ENCODE measurements at places on chromosomes 7 and 10.

DNA sequence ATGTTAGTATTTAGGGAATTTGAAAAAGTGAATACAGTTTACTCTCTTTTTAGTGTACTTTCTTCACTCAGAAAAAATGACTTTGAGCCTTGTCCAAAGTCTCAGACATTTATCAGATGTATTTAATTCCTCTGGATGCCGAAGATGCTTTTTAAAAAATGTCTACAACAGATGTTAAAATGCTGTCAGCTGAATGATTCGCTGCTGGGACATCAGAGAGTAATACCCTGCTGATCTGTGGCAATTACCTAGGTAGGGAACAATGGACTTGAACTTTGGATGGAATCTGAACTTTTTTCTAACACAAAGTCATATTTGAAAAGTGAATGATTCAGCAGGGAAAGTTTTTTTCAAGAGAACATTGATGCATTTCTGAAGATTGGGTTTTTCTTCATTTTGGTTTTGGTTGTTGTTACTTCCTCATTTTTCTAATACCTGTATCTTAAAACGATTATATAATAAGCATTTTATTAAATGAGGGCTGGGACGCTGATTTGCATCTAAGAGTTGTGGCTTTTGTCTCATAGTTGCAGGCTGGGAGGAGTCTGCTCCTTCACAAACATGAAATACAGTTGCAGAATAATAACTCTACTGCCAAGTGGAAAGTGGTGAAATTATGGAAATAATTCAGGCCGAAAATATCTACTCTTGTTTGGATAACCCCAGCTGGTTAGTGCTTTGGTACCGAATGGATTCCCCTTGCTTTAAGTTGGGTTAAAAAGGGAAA is 98.0 kb downstream of the SPAG6 start:
- DNase-seq, result no peak

GRCh38 chr10:47452495-47453140 is 31.3 kb downstream of the ANXA8 start:
- no peak for DNase-seq

- peak; percentile 16 for DNase-seq
Observed at GRCh38 chr7:114889646-114890285, 32.1 kb upstream of the MDFIC start.

DNA sequence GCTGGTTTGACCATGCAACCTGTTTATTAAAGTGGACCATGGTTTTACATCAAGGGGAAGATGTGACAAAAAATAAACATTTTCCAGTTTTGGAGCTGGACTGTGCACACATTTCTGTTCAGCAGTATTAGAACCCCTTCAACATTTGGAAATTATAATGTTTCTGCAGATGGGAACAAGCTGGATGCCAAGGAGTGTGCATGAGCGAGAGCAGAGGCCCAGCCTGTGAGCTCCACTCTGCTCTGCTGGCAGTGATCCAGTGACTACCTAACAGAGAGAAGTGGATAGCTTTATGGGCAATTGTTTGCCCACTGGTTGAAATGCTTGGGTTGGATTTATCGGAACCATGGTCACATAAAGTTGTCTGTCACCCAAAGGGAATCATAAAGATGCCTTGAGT is 456.7 kb downstream of the NRG3 start:
- DNase-seq, result no peak

- no peak for DNase-seq
Observed at GRCh38 chr7:69736126-69736810, 138.0 kb downstream of the AUTS2 start.

- no peak for DNase-seq
Observed at GRCh38 chr10:123639131-123639530, 27.0 kb upstream of the GPR26 start.

DNA sequence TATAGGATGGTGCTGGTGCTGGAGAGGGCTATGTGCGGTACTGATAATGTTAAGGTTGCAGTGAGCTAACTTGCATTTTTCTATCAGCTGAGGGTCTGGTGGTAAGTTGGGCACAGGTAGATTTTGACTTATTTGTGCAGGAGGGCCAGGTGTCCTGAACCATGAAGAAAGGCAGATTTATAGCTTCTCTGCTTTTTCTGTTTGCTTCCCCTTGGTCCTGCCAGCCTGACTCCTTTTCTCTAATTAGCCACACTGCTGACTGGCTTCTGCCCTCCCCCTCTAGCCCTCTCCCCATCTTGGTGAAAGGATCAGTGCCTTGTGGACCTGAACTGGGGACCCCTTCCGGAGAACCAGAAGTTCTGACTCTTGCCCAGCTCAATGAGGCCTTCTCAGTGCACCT is 40.8 kb upstream of the STEAP4 start:
- DNase-seq, result no peak

GRCh38 chr10:10326116-10326515 is 691.6 kb upstream of the CELF2 start:
- no peak for DNase-seq

- no peak for DNase-seq
Observed at GRCh38 chr7:102073931-102074880, 212.5 kb upstream of the SH2B2 start.

DNA sequence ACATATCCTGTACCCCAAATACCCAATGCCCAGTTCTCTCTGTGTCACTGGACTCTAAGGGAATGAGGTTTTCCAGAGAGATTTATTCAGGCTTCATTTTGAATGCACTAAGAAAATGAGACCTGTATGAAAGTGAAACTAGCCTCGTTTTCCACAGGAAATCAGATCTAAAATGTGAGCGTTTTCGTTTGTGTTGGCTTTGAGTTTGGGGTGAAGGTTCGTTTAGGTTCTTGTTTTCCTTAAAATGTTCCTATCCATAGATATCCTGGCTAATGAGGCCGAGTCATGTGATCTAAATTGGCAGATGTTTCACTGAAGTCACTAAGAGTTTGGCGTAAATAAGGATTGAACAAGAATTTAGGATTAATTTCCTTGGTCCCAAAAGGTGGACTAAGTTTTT is 90.9 kb upstream of the BMPER start:
- no peak for DNase-seq

- no peak for DNase-seq
Observed at GRCh38 chr10:111739125-111739873, 444.3 kb downstream of the GPAM start.

DNA sequence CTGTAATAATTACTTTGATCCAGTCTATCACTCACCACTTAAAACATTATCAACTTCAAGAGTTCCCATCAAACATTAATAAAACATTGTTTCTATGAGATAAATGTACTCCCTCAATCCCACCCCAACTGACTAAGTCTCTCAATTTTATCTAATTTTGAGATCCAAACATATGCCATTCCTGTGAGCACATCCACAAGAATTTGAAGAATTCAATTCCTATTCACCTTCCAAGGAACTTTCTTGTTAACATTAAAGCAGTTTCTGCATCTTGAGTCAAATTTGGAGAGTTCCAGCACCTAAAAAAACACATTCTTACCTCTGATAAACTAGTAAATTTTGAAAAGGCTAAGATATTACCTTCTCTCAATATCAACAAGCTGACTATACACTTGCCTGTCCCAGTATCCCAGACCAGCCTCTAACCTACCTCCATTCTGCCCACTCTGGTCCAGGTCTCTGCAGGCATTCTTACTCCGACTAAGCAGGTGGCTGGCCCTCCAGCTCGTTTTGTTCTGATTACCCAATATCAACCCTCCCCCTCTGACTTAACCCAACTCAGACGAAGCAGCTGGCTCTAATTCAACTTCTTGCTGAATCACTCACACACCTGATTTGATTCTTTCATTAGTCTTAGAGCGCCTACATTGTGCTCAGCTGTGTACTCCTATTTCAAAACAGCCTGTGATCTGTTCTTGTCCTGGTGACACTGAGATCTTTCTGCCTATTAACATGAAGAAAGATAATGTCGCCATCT is 275.2 kb downstream of the IPMK start:
- no peak for DNase-seq

- no peak for DNase-seq
Observed at GRCh38 chr10:33178026-33178755, 156.3 kb downstream of the NRP1 start.

DNA sequence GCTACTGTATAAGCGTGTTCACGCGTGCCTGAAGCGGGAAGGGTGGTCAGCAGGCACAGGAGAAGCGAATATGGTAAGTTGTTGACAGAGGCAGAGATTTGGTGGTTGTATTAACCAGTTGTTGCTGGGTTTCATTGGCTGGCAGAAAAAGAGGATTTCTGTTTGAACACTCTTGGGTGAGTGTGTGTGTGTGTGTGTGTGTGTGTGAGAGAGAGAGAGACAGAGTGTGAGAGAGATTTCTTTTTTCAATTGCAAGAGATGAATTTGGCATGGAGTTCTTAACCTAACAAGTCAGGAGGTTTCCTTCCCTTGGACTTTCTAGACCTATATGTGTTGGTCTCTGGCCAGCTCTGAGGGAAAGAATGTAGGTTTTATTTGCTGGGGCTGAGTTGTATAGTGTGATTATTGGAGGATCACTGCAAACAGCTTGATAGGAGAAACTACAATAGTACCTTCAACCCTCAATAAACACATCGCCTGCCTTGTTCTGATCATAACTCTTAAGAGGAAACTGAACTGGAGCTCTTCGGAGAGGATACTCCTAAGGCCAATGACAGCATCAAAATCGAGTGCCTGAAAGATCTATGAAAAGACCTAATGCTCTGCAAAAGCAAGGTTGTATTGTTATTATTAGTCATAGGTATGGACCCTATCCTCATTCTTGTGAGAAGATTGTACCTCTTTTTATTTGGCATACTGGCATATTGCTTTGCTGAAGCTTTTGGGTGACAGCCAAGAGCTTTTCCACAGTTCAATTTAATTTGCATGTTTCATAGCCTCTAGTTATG is 1.2 kb downstream of the MCU start:
- no peak for DNase-seq

GRCh38 chr7:87116315-87116714 is 35.9 kb upstream of the DMTF1 start:
- no peak for DNase-seq

DNA sequence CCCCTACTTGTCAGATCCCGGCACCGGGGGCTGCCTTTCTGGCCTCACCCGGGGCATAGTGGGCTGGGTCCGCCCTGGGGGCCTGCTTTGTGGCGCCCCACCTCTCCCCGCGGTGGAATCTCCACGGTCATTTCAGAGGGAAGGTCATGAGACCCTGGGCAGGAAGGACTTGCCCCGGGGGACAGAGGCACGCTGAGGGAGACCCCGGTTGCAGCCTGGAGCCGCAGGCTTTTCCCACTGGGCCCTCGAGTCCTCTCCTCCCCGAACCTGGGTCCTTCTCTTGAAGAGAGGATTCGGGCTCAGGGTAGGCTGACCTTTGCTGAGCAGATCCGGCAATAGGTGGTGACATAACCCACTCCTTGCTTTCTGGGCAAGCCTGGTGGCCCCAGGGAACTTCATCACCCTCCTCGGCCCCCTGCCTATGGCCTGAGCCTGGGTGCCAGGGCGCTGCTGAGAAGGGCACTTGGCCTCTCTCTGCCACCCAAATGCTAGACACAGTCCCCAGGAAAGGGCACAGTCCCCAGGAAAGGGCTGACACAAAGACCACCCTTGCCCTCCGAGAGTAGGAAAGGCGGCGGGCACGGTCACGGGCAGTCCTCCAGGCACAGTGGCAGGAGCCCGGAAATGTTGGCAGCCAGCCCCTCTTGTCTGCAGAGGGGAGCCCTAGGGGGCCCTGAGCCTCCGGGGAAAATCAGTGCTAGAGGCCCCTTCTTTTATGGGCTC is 36.2 kb downstream of the FKBP6 start:
- no peak for DNase-seq

DNA sequence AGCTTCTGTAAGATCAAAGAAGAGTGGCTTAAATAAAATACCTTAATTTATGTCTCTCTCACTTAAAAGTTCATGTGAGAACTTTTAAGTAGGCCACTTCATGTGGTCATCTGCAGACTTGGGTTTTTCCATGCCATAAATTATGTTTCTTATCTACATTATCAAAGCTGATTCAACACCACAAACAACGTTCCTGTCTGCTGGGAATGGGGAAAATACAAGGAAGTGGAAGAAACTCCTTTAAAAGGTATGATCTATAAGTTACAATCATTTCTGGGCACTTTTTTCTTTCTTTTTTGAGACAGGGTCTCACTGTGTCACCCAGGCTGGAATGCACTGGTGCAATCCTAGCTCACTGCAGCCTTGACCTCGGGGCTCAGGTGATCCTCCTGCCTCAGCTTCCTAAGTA is 16.9 kb upstream of the OTUD1 start:
- DNase-seq, result no peak

- no peak for DNase-seq
Observed at GRCh38 chr7:41640487-41640886, 62.4 kb downstream of the INHBA start.

DNA sequence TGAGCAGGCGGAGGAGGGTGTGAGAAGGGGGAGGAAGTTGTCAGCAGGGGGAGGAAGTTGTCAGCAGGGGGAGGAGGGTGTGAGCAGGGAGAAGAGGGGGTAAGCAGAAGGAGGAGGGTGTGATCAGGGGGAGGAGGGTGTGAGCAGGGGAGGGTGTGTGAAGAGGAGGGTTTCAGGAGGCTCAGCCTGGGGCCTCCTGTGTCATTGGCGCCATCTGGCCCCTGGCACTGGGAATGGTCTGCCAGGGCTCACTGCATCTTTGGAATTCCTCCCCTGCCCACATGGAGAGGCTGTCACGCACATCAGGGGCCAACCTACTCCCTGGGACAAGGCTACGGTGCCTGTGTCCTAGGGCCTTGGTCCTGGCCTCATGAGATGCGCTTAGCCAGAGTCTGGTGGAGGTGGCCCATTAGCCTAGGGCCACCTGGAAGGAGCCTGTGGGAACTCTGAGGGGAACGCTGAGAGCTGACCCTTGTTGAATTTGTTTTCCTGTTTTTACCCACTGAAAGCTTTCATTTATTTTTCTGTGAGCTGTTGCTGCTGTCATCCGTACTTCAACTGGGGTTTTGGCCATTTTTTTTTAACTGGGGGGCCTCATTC is 18.0 kb downstream of the CAMK2B start:
- DNase-seq, result no peak

DNA sequence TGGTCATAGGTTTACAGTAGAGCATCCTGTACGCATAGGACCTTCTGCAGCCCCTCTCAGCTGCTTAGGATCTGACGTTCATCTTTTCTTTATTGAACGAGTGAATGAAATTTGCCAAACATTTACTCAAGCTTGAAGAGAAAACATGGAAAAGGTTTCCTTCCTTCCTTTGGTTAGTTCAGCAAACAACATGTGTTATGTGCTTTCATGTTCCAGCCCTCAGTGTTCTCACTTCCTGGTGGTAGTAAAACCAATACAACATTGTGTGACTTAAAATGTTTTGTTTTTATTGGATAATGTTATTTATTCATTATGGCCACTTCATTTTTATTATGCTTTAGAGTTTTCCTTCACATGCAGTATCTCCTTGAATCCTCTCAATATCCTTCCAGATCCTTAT is 1.4 kb upstream of the CDCA7L start:
- DNase-seq, result no peak

- no peak for DNase-seq
Observed at GRCh38 chr7:44846816-44847508, 925 bp downstream of the H2AZ2 start.

DNA sequence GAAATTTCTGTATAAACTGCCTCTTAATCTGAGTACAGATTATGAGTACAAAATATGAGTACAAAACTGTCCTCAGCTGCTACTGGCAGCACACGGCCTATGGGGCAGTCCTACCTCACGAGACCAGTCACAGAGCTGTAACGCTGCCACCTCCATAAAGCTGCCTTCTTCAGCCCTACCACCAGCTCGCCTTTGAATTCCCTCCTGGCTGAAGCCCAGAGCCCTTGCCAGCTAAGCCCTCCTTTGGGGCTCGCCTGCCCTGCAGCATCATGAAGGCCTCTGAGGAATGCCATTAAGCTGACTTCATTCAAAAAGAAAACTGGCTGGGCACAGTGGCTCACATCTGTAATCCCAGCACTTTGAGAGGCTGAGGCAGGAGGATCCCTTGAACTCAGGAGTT is 180.0 kb upstream of the SH2B2 start:
- no peak for DNase-seq

Data from stimulated activated CD4-positive, alpha-beta T cell treated with anti-CD3 and anti-CD28 coated beads, Interleukin-4, amount 100 ng/mL, for 4 hours (primary cell).